PC-9 (cell line): ENCODE measurements at places on chromosomes 5 and 9. TPM values are rescaled to one million over a fixed set of nuclear protein-coding genes. Genes with fewer than 3 reads are reported as not detected.
A peak's percentile ranks its signal among the peaks of the same experiment; 100 is the strongest.

GRCh38 chr5:6395621-6396020 lies 17.3 kb upstream of the MED10 start:
- no peak for DNase-seq

GRCh38 chr9:126722252-126722921 lies 82.5 kb upstream of the ZBTB43 start:
- DNase-seq, result peak; percentile 80

WNT8A gene
- total RNA-seq, result 0.35 TPM in 1 of 2 replicates, not detected in the other

GRCh38 chr5:14172149-14172795 lies 29.1 kb downstream of the TRIO start:
- no peak for DNase-seq

TRIM36 gene
- total RNA-seq, result 0.15 and 0.22 TPM in 2 replicates

DNA sequence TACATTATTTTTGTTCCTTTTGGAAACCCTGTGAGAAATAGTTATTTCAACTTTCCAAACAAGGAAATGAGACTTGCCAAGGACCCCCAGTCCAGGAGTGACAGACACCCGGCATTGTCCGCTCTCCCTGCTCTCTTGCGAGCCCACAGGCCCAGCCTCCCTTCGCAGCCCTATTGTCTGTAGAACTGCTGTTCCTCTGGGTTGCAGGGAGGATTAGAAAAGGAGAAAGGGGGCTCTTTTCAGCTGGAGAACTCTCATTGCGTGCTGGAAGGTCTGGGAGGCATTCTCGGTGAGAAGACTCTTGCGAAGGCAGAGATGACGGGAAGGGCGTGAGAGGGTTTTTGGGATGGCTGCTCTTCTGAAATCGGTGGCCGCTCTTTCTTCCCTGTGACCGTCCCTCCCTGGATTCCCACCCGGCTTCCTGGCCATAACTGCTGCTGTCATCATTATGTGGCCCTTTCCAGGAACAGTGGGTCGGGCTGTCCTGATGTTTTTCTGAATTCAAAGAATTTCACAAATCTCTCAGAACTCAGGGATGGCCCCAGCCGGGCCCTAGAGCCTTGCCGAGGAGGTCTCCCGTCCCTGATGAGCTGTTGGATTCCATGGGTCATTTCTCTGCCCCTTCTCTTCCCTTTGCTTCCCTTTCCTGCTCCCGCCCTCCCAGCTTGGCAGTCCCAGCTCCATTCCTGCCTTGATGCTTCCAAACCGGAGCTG lies 29.8 kb downstream of the STC2 start:
- DNase-seq, result no peak

DNA sequence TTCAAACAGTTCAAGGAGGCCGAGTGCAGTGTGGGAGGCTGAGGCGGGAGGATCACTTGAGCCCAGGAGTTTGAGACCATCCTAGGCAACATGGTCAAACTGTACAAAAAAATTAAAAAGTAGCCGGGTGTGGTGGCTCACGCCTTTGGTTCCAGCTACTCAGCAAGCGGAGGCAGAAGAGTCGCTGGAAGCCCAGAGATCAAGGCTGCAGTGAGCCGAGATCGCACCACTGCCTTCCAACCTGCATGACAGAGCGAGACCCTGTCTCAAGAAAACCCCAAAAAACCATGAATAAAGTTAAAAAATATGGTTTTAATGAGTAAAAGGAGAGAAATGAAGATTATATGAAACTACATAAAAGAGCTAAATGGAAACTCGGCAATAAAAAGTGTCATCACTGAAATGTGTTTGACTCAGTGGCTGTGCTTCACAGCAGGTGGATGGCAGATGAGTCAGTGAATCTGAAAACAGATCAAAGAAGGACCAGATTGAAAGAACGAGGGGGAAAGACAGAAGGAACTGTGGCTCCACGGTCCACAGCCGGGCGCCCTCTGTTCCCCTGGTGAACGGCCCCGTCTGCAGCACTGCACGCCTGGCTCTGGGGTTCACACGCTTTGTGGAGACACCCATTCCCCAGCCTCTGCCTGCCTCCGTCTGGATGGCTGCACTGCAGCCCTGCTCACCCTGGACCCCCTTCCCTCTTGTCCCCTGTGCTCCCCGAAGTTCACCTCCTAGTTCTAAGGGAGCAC lies 25.1 kb downstream of the EXD3 start:
- no peak for DNase-seq

- DNase-seq, result no peak
These were observed 6.6 kb downstream of the ITK start for GRCh38 chr5:157187046-157187754.

BSPRY gene
- total RNA-seq, result 28.8 and 29.3 TPM in 2 replicates

DNA sequence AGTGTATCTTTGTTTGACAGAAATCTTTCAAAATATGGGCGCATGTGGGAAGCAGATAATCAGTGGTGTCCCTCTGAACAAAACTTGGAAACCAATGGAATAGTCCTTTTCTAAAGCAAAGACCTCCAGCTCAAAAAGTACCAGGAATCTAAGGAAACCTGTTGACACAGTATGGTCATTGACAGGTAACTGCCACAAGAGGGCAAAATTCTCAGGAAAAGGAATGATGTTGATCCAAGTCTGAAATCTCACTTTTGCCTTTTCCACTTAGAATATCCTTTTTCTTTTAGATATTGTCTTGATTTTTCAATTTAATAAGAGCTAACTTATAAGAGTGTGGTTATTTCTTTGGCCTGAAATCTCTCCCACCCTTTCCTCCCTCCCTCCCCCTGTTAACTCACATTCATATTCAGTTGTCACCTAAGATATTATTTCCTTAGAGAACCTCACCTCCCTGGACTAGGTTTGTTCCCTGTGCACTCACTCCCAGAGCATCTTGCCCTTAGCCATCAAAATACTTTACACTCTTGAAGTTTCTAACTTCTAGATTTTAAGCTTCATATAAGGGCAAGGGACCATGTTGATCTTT lies 59.0 kb upstream of the BARX1 start:
- DNase-seq, result peak; percentile 16
